ENCODE measurements at places on chromosomes 4 and X.

DNA sequence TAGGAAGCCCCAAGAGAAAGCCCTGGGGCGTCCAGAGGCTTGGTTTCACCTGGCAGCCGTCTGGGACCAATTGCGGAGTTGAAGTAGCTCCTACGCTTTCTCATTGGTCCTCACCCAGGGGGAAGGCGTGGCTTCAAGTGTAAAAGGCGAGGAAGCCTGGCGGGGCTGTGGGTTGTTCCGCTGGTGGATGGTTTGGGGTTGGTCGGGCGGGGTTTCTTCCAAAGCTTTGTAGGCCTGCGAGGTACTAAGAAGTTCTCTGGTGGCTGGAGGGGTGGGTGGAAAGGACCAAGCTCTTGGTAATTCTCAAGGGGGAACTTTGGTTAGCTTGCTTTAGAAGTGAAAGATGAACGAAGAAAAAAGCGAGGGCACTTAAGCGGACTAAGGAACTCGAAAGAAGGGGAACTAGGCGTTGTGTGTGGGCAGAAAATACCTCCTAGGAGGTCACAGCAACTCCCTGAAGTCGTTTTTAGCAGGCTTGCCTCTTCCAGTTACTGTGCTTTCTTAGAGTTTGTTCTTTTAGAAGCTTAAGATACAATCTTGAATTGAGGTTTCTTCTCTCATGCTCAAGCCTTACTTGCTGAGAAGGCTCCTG, 36.6 kb downstream of the CCNG2 start:
- DNase-seq, result no peak

DNA sequence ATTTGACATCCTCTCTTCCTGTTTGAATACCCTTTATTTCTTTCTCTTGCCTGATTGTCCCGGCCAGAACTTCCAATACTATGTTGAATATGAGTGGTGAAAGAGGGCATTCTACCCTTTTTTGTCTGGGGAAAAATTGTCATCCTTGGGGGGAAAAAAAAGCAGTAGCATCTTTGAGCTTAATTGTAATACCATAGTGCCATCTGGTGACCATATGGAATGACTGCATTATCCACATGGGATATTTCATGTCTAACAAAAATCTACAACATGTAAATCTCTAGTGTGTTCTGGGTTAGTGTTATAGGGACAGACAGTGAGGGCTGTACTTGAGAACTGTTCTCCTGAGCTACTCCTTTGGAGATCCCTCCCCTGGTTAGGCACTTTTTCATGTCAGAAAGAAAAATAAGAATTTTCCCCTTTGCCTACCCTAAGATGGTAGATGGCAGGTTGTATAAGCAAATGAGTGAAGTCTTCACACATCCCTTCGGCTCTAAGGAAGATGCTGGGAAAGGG, 26.0 kb downstream of the CAPN6 start:
- no peak for DNase-seq

DNA sequence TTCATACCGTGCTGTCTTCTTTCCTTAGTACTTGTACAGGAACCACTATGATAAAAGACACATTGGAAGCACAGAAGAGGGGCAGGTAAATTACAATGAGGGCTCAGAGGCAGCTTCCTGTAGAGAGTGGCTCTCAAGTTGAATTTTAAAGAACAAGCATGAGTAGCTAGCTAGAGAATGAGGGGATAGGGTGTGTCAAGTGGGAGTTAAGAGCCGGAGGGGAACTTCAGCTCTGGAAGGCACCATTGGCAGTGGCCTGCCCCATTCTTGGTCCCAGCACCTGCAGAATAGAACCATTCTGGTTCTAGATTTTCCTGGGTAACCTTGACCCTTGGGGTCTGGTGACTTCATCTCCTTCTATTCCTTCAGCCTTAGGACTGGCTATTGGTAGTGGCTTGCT, 34.0 kb upstream of the JADE1 start:
- DNase-seq, result no peak

DNA sequence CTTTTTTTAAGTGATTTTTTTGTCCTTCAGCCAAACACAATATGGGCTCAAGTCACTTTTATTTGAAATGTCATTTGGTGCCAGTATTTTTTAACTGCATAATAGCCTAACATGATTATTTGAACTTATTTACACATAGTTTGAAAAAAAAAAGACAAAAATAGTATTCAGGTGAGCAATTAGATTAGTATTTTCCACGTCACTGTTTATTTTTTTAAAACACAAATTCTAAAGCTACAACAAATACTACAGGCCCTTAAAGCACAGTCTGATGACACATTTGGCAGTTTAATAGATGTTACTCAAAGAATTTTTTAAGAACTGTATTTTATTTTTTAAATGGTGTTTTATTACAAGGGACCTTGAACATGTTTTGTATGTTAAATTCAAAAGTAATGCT, 62.1 kb downstream of the EDNRA start:
- DNase-seq, result no peak

GRCh38 chr4:156388826-156389225, 435.2 kb upstream of the CTSO start:
- DNase-seq, result no peak

DNA sequence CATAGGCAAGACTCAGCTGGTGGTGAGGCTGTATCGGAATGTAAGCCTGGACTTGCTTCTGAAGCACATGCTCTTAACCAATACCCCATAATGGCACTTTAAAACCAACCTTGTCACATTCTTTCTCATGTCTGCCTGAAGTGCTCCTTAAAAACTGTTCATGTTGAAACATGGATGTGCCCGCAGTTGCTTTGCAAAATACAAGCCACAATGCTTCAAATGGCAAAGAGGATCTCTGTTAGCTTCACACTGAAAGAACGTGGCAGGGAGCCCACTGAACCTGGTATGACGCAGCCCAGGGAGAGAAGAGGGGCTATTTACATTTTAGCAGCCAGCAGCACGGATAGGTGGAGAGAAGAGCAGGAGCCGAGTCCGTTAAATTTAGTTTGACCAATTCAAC, 29.3 kb downstream of the SOD3 start:
- DNase-seq, result no peak

GRCh38 chr4:6529021-6529420, 46.0 kb upstream of the MAN2B2 start:
- DNase-seq, result no peak

DNA sequence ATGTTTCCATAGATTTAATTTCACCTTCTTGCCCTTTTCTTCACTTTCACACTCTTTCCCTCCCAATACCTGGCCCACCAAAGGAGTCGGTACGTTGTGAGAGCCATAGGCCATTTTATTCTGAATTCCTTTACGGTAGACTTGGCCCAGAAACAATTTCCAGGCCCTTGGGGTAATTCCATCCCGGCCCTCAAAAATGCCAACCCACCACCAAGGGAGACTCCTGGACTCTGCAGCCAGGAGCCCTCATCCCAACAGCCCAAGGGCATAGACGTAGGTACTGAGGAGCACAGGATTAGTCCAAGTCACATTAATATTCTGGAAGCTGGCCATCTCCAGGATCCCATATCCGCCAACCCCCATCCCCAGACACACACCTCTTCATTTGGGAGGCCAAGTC, 102.9 kb downstream of the LIMCH1 start:
- no peak for DNase-seq

DNA sequence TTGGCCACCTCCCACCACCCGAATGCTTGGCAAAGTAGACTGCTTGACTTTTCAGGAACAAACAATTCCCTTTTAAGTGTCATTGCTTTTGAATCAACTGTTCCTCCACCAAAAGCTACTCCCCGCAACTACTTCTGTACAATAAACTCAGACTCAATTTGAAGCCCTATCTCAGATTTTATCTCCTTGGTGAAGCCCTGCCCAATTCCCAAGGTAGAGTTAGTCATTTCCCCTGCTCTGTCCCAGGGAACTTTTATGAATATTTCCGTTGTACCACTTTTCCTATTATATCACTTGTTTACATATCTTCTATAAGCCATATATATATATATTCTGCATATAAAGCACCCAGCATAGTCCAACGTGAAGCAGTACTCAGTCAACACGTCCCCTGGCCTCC, 102.8 kb downstream of the C4orf51 start:
- no peak for DNase-seq

DNA sequence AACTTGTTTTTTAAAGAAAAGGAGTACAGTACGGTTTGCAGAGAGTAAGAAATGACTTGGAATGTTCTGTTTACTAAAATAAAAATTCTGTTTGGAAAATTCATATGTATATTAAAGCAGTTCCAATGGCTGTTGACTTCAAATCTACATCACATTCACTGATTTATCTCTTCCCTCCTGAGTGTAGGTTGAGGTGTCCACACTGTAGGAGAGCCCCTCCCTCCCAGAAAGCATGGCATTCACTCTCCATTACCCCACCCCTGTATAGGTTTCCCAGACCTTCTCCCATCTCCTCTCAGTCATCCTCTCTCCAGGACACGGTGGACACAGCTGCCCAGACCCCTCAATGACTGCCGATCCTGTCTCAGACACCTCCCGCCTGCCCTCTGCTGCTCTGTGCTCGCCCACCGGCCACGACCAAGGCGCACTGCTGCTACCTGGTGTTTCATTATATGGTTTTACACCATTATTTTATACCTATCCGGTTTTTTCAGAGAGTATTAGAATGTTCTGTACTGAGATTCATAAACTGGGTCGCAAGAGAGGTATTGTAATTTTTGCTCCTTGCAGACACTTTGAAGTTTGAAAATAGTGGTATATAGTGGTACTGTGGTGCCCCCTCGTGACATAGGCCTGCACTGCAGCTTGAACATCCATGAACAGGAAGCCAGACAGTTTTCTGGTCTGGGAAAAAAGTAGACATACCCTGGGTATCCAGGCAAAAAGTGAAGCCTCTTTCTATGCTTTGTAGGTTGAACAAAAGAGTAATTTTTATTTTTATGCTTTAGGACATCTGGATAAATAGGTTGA, 38.8 kb upstream of the BEX4 start:
- DNase-seq, result no peak

GRCh38 chr4:138182838-138183426, 59.2 kb downstream of the SLC7A11 start:
- DNase-seq, result no peak

GRCh38 chrX:104647084-104647483, 81.1 kb downstream of the IL1RAPL2 start:
- DNase-seq, result no peak

Measured in NCI-H1417 treated with DMSO at 0.1 percent for 48 hours (cell line).